Hypothalamus (tissue), 51 donors: ENCODE measurements at places on chromosomes 5 and 9.

DNA sequence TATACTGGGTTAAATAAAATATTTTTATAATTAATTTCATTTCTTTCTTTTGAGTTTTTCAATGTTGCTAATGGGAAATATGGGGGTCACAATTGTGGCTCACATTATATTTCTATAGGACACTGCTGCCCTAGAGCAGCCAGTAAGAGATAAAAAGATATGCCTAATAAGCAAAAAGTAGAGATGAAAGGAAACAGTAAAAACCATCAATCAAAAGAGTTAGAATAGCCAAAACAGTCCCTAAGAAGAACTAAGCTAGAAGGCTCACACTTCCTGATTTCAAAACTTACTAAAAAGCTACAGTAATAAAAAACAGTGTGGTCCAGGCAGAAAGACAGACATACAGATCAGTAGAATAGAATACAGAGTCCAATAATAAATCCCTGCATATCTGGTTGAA lies 104.4 kb downstream of the FANCC start:
- DNase-seq, result no peak

GRCh38 chr5:2709976-2710689 lies 41.3 kb downstream of the IRX2 start:
- no peak for DNase-seq

GRCh38 chr9:37929441-37929895 lies 25.5 kb upstream of the SLC25A51 start:
- no peak for DNase-seq

GRCh38 chr5:153425914-153426313 lies 64.6 kb upstream of the GRIA1 start:
- DNase-seq, result no peak

DNA sequence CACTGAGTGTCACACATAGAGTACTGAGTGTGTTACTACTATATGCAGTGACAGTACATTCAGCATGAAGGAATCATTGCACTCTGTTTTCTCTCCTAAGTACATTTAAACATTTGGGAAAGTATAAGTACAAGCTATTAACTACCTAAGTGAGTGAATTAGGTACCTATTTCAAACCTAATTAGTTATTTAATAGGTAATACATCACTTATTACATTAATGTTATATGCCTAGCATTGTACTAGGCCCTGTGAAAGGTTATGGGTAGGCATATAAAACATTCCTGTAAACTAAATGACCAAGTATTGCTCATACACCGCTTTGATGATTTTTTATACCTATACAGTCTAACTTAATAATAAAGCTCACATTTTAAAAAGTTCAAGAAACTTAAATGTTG lies 25.7 kb upstream of the PPP3R2 start:
- DNase-seq, result no peak

GRCh38 chr5:109486200-109486804 lies 76.5 kb upstream of the PJA2 start:
- DNase-seq, result no peak

DNA sequence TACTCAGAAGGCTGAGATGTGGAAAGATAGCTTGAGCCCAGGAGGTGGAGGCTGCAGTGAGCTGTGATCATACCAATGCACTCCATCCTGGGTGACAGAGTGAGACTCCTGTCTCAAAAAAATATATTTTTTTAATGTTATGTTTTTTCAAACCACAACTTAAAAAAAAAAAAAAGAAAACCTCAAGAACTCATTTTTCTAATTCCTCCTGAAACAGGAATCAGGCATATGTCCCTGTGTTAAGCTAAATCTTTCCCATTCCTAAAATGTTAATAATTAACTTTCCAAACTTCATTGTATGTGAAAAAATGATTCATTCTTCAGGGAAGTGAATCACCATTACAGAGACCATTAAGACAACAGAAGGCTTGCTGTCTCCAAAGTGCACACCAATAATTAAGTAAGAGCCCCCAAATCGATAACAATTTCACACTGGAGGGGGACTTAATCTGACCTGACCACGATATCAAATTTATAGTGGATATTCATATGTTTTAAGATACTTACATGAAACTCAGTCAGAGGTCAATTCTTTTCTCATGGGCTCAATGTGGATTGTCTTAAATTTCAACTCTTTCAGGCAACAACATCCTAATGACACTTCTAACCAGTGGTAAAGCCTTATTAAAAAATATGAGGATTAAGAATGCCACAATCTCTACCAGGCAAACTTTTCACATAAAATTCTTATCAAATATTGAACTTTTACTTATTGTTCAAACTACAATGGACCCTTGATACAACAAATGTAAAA lies 5.2 kb downstream of the CEMIP2 start:
- no peak for DNase-seq

GRCh38 chr5:1524799-1525623 lies 1.3 kb upstream of the LPCAT1 start:
- DNase-seq, result no peak

DNA sequence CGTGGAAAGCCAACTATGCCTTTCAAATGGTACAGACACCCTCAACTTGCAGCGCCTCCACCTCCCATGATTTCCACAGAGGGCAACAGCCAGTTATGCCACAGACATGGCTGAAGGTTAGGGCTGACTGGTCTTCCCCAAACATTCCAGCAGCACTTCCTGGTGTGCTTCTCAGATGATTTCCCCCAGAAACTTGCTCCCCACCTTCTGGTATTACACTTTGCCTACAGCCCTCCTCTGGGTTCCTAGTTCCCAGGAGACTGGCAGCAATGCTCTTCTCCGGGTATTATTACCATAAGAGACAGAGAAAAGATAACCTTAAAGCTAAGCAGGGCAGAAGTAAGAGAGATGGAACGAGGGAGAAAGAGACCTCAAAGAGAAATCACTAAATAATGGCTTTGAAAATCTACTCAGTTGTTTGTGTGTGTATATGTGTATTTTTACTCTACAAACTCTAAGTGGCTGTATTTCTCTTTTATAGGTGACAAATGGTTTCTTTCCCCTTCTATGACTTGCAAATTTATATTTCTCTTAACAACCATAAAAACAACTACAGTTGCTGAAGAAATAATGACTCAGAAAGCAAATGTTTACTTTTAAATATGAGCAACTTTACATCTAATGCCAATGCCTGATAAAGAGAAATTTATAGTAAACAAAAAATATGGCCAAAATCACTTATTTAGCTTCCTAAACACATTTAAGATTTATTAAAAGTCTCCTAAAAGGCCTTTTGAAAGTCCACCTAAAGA lies 133.8 kb downstream of the PDE4D start:
- DNase-seq, result no peak

DNA sequence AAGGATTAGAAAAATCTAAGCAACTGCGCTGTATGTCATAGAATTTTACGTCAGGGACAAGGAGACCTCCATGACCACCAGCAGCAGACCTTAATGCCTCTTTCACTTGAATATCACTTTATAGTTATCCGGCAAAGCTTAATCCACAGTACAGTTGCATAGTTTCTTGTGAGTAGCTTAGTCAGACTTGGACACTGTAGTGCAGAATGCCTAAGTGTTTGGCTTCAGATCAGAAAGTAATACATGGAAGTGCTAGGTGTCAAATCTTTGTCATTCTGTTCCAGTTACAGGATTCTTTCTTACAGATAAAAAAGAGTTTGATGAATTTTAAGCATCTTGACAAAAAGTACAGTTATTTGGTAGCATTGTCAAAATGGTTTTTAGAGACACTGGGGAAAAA lies 239.9 kb upstream of the PAPPA start:
- DNase-seq, result no peak

- DNase-seq, result no peak
These were observed 7.9 kb downstream of the WWC1 start for GRCh38 chr5:168299372-168299771.

DNA sequence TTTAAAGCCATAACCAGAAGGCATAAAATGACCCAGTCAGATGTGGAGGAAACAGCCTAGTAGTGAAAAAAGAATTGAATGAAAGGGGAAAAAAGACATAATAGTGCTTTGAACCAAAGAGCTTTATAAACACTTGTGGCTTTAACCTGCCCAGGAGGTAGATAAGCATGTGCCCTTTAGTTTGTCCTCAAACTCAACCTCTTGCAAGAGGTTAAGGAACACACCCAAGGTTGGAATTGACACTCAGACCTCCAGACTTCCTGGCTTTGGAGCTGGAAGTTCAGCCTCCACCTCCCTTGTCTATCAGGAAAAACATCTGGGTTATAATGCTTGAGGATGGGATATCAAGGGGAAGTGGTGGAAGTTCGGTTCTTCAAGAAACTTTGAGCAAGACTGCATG lies 16.3 kb downstream of the NDUFA8 start:
- no peak for DNase-seq

GRCh38 chr9:93192721-93193387 lies 8.9 kb downstream of the WNK2 start:
- DNase-seq, result no peak

DNA sequence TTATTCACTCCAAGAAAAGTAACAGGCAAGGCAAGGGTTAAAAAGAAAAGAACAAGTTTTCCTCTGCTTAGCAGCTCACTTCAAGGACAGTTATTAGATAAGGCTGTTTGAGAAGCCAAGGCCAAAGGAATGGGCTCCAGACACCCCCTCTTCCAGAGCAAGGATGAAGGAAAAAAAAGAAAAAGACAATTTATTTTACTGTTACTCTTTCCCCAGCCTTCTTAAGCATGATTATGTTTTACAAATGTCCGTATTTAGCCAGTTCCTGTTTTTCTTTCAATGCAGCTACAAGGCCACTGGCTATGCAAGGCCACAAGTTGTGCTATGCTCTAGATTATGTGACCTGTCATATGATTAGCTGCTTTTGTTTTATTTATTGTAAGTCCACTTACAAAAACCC lies 106.5 kb upstream of the SIMC1 start:
- DNase-seq, result no peak

- DNase-seq, result no peak
These were observed 33.8 kb downstream of the HTR1A start for GRCh38 chr5:63928451-63928850.

DNA sequence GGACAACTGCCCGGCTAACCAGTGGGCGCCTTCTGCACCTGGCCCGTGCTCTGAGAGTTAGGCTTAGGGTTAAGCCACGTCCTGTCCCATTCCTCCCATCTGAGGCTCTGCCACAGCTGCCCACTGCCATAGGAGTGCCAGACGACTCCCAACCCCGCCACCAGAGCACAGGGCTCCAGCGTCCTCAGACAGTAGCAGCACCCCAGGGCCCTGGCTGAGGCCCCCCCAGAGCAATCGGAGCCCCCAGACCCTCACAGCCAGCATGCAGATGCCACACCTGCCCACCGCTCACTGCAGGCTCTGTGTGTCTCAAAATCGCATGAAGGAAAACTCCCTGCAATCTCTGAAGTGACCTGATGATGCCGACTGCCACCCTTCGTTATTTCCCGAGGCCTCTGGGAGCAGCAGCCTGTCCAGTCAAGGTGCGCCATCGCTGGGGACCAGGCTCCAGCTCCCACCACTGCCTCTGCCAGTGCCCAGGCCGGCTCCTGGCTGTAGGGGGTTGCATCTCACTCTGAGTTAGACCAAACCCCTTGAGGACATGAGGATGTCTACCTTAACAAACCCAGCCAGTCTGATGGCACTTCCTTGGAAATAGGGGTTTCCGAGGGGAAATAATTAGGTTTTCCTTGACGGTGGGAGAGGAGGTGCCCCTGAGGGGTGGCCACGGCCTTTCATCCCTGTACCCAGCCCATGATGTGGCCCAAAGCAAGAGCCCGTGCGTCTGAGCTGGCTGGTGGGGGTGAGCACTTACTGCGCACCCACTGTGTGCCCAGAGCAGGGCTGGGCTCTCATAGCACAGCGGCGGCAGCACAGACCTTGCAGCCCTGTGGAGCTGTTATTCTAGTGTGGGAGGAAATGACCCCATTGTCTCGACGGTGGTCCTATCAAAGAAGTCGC lies 58.0 kb upstream of the RNF130 start:
- no peak for DNase-seq

DNA sequence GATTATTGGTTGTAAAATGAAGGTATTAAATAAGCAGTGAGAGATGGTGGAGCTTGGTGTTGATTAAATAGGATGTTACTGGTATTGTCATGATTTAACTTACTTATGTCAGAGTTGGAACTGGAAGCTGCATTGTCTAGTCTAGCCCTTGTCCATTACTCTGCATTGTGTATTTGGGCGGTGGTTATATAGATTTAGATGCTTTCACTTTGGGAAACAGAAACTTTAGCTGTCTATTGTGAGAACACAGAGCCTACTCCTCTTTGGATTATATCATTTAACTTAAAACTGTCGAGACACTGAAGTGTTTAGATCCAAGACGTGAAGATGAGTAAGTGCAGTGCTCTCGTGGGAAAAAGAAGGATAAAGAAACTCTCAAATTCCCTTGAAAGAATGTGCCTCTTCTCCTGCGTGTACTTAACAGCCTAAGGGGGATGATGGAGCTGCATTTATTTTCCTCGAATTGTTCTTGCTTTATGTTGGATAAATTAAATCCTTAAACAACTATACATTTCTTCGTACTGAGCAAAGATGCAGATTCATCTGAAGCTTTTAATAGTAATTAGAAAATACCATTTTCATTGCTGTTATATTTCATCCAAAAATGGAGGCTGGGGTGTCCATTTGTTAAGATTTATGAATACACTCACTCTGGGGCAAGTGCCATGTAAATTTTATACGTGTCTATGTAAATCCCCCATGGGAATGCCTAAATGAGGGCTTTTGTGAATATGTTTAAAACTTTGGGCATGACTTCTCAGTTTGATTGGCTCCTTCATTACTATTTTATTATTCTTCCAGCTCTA lies 21.6 kb downstream of the FBXL7 start:
- DNase-seq, result no peak

- no peak for DNase-seq
These were observed 78.9 kb downstream of the APBA1 start for GRCh38 chr9:69593301-69593700.

- no peak for DNase-seq
These were observed 49.5 kb upstream of the C9orf72 start for GRCh38 chr9:27622693-27623340.

DNA sequence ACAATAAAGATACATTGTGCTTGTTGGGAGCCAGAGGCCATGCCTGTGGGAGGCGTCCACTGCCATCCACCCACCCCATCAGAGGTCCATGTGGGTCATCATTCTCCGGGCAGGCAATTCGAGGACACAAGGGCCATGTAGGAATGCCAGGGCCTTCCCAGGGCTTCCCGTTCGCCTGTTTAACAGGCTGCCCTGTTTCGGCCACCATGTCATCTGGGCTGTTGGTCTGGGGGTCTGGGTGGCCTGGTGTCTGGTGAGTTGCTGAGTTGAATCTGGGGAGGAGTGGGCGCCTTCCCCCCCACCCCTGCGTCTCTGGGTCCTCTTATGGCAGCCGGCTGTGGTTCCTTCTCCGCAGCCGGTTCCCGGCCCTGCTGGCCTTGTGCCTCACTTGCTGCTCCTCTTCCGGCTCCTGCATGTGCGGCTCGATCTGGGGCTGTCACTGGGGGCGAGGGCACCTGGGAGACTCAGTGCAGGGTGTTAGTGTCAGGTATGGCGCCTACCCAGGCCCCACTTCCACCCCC lies 117.4 kb downstream of the WNK2 start:
- DNase-seq, result no peak

DNA sequence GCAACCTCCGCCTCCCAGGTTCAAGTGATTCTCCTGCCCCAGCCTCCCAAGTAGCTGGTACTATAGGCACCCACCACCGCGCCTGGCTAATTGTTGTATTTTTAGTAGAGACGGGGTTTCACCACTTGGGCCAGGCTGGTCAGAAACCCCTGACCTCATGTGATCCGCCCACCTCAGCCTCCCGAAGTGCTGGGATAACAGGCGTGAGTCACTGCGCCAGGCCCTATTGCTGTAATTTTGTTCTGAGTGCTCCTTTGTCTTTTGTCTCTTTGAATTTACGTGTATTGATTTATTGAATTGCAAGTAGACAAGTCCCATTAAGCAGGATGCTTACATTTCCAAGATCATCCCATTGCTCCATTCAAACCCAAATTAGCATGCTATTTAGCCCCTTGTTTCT lies 186.7 kb downstream of the MSX2 start:
- no peak for DNase-seq
